ENCODE measurements at places on chromosomes 7 and 10.

GRCh38 chr10:100779329-100779728, 33.9 kb downstream of the PAX2 start:
- no peak for DNase-seq

DNA sequence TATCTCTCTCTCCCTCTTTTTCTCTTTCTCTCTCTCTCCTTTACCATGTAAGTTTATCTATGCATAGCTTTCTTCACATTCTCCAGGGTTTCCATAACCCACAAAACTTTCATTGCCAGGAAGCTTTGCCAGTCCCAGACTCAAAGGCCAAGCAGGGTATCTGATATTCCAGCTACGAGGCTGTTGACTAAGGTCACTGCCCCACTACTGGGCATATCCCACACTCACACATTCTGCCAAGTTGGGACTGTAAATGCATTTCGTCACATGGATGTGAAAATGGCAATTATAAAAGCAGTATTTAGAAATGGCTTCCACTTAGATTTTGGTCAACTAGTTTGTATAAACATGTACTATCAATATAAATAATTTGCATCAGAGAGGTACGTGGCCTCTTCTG, 43.3 kb upstream of the SEPTIN7 start:
- DNase-seq, result no peak

GRCh38 chr7:33845991-33846509, 59.3 kb upstream of the BMPER start:
- DNase-seq, result no peak

DNA sequence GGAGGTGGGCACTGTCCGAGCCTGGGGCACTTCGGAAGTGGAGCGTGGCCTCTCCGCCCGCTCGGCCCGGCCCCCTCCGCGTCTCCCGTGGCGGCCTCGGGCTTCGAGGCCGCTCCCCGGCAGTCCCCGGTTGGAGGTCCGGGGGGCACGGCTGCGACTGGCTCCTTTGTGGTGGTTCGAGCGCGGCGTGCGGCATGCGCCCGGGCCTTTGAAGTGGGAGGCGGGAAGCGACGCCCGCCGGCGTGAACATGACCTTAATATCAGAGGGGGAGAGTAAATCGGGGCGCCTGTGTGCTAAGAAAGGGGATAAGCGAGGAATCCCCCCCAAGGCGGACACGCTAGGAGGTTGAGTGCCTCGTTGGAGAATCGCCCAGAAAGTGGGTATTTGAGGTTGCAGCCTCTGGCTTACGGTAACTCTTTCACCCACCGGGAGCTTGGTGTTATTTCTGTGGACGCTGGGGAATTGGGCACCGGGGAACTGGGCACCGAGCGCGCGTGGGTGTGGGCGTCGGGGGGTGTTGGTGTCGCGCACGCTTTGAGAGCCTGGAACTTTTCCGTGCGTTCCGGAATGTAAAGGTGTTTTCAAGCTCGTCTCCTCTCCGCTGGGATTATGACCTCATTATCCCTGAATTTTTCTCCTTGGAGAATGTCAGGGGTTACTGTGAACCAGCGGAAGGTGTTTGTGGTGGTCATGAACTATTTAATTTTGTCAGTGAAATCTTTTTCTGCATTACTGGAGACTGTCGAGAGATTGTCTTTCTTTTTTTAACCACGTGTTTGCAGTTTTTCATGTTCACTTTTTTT, 660 bp downstream of the SUV39H2 start:
- DNase-seq, result peak; percentile 42

DNA sequence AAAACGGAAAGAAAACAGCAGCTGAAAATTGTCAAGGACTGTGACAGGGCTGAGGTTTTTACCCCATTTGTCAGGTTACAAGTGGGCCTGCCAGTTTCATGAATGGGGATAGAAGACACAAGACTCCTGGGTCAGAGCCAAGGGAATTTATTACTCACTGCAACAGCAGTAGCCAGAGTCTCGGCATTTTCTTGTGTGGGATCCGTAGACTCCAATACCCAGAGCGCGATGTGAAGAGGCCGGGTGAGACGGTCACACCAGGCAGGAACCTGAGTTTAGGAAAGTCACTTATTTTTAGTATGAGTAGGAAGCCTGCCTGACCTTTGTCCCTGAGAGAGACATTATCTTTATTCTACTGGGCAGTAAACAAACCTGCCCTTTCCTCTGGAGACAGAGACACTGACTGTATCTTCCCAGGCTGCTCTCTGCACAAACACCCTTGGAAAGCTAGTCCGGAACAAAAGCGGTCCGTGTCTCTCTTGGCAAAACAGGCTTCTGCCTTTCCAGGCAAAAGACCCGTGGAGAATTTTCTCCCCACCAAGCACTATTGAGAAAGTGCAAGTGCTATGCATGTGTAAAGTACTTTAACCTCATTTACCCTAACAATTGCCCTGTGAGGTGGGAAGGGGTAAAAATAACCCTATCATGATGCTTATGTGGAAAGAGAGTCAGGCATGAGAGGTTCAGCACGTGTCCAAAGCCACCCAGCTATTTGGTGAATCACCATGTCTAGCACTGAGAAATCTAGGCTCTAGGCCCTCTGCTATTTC, 58.4 kb downstream of the JCAD start:
- DNase-seq, result no peak

Data from activated naive CD4-positive, alpha-beta T cell treated with Interleukin-2 at 50 U/mL for 16 hours (primary cell).